ENCODE measurements at places on chromosomes 12 and 14.

GRCh38 chr12:13257356-13257875 lies 60.9 kb downstream of the EMP1 start:
- DNase-seq: no peak

DNA sequence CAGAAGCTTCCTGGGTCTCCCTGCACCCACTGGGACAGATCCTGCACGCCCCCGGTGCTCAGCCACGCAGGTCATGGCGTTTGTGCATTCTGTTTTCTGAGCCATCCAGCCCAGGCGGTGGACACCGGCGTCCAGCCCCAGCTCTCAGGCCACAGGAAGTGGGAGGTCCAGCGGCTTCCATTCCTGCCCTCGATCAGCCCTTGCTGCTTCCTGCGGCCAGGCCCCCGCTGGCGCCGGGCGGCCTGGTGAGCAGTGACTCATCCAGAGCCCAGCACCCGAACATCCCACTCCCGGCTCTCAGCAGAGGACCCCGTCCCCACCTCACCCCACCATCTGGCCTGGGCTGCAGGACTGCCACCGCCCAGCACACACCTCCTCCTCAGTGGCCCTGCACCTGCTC lies 18.0 kb upstream of the NUDT14 start:
- no peak for DNase-seq

DNA sequence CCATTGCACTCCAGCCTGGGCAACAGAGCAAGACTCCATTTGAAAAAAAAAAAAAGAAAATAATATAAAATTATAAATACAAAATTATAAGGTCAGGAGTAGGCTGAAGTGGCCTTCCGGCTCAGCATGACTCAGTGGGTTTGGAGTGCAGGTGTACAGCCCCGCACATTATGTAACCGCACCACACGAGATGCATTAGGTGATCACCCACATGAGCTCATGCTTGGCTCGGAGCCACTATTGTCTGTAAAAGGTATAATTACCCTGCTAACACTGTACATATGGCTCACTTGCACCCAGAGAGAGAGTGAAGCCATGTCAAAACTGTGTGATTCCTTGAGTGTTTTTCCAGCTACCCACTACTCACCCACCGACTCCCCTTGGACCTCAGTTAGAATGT lies 557.0 kb downstream of the SLC6A15 start:
- no peak for DNase-seq

DNA sequence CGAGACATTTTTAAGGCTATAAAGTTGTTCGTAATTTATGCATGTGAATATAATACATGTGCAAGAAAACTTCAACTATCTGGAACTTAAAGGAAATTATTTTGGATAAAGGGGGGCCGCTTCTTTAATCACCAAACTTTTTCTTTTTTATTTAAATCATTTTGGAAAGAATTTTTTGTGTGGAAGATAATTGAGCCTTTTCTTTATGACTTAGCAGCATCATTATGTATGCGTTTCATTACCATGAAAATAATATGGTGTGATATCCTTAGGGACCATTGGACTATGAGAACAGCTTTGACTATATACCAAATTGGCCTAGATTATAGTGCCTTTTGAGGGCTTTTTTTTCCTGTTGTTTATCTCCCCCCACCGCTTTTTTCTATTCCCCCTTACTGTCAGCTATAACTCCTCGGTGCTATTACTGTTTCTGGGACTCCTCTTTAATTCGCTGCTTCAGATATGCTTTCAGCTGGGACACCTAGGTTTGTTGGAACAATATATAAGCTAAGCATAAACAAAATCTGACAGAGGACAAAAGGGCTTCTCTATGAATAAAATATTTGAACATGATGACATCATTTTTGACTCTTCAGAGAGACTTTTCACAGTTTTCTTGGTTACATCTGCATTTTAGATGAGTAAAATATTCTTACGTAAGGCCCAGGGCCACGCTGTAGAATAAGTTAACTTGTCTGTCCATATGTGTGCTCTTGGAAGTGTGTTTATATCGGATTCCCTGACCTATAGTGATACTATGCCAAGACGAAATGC lies 392.7 kb downstream of the NPAS3 start:
- DNase-seq: no peak

DNA sequence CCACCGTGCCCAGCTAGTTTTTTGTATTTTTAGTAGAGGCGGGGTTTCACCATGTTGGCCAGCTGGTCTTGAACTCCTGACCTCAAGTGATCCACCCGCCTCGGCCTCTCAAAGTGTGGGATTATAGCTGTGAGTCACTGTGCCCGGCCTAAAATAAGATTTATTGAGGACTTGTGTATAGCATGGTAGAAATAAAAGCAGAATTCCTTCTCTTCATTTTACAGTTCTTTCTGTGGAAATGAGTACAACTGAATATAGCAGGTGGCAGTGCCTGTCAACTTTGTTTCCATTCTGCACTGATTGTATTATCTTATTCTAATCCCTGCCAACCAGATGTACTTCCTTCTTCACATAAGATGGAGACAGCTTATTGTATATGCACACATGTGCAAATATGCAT lies 41.0 kb downstream of the DIP2B start:
- no peak for DNase-seq

GRCh38 chr12:120489018-120489417 lies 6.9 kb upstream of the DYNLL1 start:
- no peak for DNase-seq

- peak; percentile 31 for DNase-seq
These were observed 724 bp upstream of the CS start for GRCh38 chr12:56300644-56301464.

- DNase-seq: no peak
These were observed 1548.6 kb upstream of the TMEM132C start for GRCh38 chr12:126718365-126718764.

GRCh38 chr12:71070416-71071128 lies 87.2 kb downstream of the TSPAN8 start:
- no peak for DNase-seq

Measured in NCI-H1105 (cell line).